Gastroesophageal sphincter (tissue), 4 donors: ENCODE measurements at places on chromosomes 3 and 15. TPM values are rescaled to one million over a fixed set of nuclear protein-coding genes. Genes with fewer than 3 reads are reported as not detected.

RETNLB gene
- not detected for total RNA-seq

SLC2A2 gene
- total RNA-seq, result not detected

DUOXA2 gene
- total RNA-seq, result 0.62 TPM

PLSCR2 gene
- not detected for total RNA-seq

KY gene
- total RNA-seq, result 3.4 TPM
